Stimulated activated CD4-positive, alpha-beta T cell treated with anti-CD3 and anti-CD28 coated beads, Interleukin-2, amount 100 ng/mL, for 24 hours (primary cell): ENCODE measurements at places on chromosomes 11 and 22.
A peak's percentile ranks its signal among the peaks of the same experiment; 100 is the strongest.

DNA sequence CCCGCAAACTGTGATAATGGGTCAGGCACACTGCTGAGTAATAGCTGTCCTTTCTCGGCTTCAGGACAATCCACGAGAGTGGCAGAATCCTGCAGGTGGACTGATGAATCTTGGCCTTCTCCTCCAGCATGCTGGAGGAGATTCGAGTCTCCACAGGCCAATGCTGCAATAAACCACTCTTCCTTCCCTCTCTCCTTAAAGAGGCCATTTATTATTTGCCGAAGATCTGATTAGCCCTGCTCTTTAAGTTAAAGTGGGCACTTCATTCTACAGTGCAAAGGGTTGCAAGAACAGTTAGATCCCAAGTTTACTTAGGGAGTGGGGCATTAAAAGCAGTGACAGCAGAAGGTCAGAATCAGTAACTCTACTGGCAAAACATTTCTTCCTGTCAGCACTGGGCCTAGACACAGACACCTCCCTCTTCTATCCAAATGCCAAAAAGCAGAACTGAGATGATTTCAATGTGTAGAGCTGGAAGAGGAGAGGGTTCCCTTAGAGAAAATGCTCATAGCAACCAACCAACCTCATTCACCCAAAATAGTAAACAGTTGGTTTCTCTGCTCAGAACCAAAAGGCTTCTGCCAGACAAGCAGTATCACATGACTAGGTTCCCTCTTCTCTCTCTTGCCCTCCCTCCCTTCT is 121.7 kb downstream of the SGSM3 start:
- no peak for DNase-seq

DNA sequence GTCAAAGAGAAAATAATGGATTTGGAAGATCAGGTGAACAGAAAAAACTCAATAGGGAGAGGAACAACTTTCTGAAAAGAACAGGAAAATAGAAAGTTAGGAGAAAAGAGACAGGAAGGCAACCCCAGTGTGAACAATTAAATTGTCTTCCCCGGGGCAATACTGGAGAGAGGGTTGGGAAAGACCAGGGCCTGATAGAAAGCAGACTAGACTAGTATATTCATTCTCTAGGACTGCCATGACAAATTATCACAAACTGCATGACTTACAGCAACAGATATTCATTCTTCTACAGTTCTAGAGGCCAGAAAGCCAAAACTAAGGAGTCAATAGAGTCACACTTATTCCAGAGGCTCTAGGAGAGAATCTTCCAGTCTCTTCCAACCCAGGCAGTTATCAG is 482.8 kb downstream of the SOX6 start:
- no peak for DNase-seq

DNA sequence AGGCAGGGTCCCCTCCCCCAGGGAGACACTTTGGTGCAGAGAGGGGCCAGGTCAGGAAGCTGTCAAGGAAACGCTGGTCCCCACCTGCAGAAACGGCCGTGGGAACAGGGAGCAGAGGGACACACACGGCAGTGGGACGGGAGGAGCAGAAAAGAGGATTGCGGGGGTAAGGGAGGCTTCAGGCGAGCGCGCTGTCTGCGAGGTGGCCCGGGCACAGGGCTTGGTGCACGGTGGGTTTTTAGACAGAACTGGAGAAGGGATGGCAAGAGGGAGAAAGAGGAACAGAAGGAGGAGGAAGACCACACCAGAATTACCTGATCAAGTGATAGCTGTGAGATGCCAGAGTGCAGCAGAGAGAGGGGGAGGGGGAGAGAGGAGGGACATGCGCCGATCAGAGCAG is 6.0 kb upstream of the KLHL35 start:
- no peak for DNase-seq

GRCh38 chr22:27318516-27318915 is 483.0 kb downstream of the MN1 start:
- no peak for DNase-seq

DNA sequence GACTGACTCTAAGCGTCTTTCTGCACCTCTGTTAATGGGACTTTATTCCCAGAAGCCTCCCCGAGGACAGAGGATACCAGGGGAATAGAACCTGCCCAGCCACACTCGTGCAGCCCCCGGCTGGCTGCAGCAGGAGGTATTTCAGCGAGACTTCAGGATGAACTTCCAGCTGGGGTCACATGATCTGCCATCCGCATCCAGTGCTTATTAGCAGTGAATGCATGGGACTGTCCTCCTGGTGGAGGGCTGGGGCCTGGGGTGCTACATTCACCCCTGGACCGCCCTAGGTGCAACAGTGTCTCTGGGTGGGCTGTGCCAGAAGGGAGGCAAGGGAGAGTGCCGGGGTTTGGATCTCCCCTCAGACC is 1.6 kb downstream of the DUSP8 start:
- no peak for DNase-seq

GRCh38 chr11:8814923-8815240 is 96.1 kb upstream of the AKIP1 start:
- no peak for DNase-seq

GRCh38 chr11:43681401-43681942 is 934 bp downstream of the HSD17B12 start:
- DNase-seq: no peak

DNA sequence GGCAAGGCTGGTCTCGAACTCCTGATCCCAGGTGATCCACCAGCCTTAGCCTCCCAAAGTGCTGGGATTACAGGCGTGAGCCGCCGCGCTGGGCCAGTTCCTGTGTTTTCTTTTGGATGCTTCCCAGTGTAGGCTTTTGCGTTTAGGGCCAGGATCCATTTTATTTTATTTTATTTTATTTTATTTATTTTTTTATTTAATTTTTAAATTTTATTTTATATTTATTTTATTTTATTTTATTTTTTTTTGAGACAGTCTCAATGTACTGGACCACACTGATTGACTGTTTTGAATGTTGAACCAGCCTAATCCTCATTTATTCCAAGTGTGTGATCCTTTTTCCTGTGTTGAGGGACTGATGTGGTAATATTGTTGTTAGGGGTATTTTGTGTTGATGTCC is 8.4 kb downstream of the EPS8L2 start:
- DNase-seq: no peak

DNA sequence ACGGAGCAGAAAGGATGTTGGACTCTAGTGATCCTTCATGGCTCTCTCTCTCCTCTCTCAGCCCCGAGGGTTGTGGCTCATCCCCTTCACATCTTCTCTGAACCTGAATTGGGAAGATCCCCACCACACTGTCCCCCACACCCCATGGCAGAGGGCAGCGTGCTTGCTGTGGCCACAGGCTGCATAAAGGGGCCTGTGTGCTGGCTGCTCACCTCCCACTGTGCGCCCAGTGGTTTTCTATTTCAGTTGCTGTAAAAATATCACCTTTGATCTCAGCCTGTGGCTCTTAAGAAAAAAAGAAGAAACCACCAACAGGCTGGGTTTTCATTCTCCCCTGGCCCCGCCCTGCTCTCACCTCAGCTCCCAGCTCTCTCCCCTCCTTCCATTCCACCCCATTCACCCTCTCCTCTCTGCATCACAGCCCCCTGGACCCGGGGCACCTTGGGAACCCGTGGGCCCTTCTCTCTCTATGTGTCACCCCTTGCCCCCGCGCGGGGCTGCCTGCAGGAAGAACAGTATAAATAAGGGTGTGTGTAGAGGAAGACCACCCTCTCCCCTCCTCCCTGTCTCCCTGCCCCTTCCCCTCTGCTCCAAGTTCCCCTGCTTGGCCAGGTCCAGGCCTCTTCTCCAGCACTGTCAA is 25.8 kb upstream of the WNT11 start:
- peak; percentile 37 for DNase-seq

- DNase-seq: no peak
Observed at GRCh38 chr22:40046126-40046525, 51.4 kb downstream of the FAM83F start.

- DNase-seq: no peak
Observed at GRCh38 chr11:103257360-103257759, 148.1 kb downstream of the DYNC2H1 start.

- DNase-seq: no peak
Observed at GRCh38 chr11:111906680-111907079, 4.9 kb downstream of the CRYAB start.

DNA sequence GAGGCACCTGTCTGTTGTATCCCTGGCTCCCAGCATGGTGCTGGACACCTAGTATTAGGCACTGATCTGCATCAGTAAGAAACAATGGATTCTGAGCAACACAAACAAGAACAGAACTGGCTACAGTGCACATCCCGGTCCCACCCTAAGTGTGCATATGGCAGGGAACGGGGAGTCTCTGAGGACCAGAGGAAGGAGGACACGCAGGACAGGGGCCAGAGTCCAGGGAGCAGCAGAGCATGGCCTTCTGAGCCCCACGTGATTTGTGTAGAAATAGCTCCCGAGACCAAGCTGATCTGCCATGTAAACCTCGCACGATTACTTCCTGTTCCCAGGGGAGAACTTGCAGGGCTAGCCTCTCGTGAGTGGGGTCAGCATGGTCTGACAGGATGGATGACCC is 12.7 kb upstream of the SNX32 start:
- no peak for DNase-seq

DNA sequence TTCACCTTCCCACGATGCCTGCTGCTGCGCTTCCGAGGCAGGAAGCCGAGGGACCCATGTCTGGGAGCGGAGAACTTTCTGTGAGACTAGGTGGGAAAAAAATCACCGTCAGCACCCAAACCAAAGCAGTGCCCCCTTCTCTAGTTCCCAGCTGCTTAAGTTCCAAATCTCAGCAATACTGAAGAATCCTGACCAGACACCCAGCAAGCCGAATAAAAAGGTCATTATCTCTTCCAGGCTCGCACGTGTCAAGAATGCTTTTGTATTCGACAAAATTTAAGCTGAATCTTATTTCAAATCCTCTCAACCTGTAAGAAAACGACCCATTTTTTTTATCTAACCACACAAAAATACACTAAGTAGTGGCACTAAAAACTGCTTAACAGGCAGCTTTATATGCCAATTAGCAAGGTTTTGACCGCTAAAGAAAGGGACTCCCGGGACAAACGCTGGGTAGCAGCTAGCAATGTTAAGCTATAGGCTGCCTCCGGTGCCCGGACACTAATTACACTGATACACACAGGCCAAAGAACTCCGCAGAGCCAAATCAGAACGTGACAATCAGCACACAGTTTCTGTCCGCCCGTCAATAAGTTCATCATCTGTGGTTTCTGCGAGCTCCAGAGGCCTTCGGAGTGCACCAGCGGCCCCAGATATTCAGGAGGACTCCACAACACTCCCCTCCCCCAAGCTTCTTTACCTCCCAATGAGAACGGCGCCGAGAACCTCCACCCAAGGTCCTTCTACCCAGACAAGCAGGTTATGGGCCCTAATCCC is 728 bp downstream of the RPL3 start:
- DNase-seq: no peak

- no peak for DNase-seq
Observed at GRCh38 chr11:126186708-126187529, 24.5 kb downstream of the RPUSD4 start.

GRCh38 chr22:42680648-42681047 is 31.5 kb upstream of the CYB5R3 start:
- DNase-seq: no peak

DNA sequence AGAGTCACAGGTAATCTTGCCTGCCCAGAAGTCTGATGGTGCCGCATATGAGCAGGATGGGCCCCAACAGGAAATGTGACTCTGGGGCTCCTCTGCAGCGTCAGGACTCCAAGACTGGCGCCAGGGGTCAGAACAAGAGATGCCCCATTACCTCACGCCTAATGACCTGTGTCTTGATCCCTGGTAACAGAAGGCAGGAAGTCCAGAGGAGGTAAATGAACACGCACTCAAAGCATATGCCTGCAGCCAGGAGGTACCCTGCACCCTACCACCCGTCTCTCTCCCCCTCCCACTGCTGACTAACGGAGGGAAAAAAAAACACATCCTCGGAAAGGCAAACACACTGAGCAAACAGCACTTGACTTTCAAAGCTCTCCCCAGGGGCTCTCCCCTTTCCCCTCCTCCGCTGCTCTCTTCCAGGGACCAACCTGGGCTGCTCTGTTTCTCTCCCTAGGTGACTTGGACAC is 37.3 kb downstream of the ABCC8 start:
- DNase-seq: no peak

DNA sequence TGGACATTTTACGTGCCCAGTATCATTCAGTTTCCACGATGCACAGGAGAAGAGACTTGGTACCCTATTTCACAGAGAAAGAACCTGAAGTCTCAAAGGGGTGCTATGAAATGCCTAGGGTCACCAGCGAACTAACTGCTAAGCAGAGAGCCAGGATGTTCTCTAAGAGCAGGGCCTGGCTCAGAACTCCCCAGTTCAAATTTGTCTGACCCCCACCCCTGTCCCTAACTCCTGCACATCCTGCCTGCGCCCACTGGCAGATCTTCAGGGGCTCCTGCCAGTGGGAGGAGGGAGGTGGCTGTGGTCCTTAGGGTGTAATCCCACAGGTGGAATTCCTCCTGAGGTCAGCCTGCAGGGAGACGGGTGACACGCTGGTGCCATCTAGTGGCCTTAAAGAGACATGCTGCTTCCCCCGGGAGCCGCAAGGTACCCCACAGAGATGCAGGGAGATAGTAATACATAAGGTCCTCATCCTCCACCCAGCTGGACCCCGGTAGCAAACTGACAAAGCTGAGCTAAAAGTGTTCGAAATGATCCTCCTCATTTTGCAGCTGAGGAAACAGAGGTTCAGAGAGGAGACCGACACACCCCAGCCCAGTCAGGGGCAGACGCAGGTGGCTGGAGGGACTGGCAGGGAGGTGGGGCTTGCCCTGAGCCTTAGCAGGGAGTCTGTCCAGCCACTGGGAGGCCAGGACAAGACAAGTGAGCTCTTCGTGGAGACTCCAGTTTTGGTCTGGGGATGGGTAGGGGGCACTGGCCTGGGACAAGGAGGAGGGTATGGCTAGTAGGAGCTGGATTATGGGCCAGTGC is 34.1 kb downstream of the MB start:
- DNase-seq: peak; percentile 50

- peak; percentile 83 for DNase-seq
Observed at GRCh38 chr11:18588297-18589252, at the start of gene UEVLD. Gene UEVLD (minus strand): TSS chr11:18588734. CDS start chr11:18588654, 80 bp downstream.

GRCh38 chr11:77515063-77515462 is 41.2 kb upstream of the PAK1 start:
- DNase-seq: no peak

- DNase-seq: no peak
Observed at GRCh38 chr11:17921659-17922415, 91.0 kb downstream of the SERGEF start.

DNA sequence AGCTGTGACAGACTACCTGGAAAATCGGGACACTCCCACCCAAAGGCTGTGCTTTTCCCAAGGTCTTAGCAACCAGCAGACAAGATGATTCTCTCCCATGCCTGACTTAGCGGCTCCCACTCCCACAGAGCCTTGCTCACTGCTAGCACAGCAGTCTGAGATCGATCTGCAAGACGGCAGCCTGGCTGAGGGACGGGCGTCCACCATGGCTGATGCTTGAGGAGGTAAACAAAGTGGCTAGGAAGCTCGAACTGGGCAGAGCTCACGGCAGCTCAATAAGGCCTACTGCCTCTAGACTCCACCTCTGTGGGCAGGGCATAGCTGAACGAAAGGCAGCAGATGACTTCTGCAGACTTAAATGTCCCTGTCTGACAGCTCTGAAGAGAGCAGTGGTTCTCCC is 84.9 kb downstream of the SMCO4 start:
- no peak for DNase-seq
